ENCODE measurements at places on chromosomes 5 and 9. TPM values are rescaled to one million over a fixed set of nuclear protein-coding genes. Genes with fewer than 3 reads are reported as not detected.

TMEM171 gene
- 5.4 TPM for total RNA-seq

C7 gene
- total RNA-seq: 0.74 TPM

OBP2B gene
- not detected for total RNA-seq

- DNase-seq: no peak
These were observed 53.4 kb downstream of the CDK5RAP2 start for GRCh38 chr9:120526534-120526933.

- peak; percentile 63 for DNase-seq
These were observed 15.2 kb upstream of the RHOBTB3 start for GRCh38 chr5:95715799-95716461.

GRCh38 chr9:6909181-6909580, 151.4 kb downstream of the KDM4C start:
- DNase-seq: no peak

DNA sequence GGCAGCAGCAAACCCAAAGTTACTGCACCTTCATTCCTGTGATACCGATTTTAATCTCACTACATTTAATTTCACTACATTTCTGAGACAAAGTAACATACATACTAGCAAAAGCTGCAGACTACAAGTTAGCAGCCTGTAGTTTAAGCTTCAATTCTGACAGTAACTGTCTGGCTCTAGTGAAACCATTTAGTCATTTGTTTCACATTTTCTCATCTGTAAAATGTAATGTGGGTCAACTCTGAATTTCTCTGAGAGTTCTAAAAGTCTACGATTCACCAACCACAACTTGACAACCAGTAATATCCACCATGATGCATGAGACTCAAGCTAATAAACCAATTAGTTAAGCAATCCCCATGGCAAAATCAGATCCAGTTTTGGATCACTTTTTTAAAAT, 408.9 kb downstream of the PDE4D start:
- no peak for DNase-seq

GRCh38 chr5:185095-186070, 5.9 kb upstream of the LRRC14B start:
- DNase-seq: no peak

GRCh38 chr5:149471406-149472183, 79.6 kb downstream of the CSNK1A1 start:
- DNase-seq: no peak
